ENCODE measurements at places on chromosomes 4 and X.

- no peak for DNase-seq
These were observed 25.7 kb upstream of the ELOVL6 start for GRCh38 chr4:110224142-110224541.

DNA sequence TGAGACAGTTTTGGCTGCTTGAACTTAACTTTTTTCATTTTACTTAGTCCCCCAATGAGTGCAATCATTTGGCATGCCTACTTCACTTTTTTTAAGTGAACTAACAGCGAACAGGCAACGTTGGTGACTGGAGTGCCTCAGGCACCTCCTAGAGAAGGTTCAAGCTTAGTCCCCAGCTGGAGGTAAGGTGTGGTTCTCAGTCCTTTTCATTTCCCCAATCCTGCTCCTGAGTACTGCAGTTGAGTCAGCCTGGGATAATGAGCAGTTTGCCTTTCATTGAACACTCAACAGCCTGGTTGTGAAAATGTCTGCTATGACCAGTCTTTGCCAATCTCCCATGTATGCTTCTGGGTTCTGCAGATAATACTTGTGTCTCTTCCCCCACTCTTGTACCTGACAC is 109.5 kb downstream of the CDKL5 start:
- DNase-seq = no peak

DNA sequence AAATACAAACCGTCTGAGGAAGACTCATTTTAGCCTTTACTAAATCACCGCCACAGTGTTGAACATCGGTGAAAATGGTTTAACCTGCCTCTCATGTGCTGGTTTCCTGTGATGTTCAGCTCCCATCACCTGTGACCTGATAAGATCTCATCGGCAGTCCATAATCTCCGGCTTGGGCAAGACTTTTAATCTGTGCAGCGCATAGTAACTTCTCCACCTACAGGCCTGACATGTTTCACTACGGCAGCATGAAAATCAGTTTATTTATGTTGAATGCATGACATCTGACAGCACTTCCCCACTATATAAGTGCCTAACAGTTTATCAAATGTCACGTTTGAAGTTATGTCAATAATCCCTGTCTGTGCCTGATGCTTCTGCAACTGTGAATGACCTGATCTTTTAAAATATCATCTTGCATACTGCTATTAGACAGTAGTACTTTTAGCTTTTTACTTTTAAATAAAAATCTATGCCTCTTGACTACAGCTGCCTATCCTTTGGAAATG is 1919.8 kb upstream of the AGA start:
- no peak for DNase-seq

- no peak for DNase-seq
These were observed 93.7 kb upstream of the SOD3 start for GRCh38 chr4:24701683-24702082.

- no peak for DNase-seq
These were observed 132.3 kb upstream of the VCX3A start for GRCh38 chrX:6667048-6667768.

GRCh38 chr4:142595222-142595871 is 250.8 kb downstream of the INPP4B start:
- no peak for DNase-seq

DNA sequence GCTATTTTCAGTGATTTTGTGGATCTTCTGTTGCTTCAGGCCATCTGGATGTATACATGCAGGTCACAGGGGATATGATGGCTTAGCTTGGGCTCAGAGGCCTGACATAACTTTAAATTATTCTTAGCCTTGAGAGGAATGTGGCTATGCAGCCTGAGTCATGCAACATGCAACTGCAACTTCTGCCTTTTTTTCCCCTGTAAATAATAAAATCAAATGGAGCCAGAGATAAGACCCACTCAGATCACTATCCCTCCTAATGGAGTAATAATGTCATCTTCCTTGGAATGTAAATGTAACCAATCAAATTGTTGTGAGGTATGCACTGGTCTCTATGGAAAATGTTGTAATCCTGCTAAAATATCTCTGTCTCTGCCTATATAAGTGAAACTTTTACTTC is 54.9 kb downstream of the MAGEB17 start:
- DNase-seq = no peak

GRCh38 chr4:54227256-54228055 is 1.6 kb upstream of the PDGFRA start:
- DNase-seq = peak; percentile 31

DNA sequence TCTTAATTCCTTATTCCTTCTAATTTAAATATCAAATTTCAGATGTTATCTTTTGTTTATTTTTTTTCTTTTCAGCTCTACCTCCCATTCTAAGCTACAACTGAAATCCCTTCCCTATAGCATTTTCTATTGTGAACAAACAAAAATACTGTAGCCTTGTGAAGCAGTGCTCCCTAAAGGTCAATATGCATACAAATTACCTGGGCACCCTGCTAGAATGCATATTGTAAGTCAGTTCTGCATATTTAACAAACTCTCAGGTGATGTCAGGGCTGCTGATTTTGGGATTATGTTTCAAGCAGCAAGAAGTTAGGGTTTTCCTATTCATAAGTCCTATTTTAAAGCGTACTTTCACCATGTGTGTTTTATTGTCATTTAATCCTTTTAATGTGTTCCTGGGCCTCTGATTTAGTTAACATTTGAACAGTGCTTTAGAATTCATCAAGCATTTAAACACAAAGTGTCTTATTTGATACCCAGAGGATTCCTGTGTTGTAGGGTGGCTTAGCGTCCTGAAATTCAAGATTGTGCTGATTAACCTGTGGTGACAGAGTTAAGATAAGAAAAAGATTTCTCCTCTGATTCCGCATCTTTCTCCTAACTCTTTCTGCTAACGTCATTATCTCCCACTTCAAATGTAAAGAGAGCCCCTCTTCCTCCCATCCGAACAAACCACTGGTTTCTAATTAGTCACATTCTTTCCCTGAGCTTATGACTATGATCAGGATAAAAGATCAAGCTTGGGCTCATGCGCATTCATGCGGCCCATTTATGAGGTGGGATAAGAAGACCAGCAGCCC is 221.3 kb downstream of the ANK2 start:
- DNase-seq = no peak

DNA sequence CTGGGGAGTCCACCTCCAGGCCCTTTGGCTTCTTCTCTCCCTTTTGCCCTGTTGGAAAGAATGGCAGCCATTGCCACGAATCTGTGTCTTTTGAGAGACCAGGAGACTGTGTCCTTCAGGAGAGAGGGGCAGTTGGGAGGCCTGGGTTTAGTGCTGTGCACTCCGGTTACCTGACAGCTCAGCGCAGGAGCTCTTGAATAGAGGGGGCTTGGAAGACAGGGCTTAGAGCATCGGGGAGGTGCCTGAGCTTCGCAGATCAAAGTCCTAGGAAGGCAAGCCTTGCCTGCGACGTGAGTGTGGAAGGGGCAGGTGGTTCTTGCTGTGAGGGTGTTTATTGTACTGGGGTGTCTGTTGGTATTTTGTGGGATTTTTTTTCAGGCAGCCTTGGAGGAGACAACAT is 41.9 kb upstream of the TADA2B start:
- DNase-seq = no peak

DNA sequence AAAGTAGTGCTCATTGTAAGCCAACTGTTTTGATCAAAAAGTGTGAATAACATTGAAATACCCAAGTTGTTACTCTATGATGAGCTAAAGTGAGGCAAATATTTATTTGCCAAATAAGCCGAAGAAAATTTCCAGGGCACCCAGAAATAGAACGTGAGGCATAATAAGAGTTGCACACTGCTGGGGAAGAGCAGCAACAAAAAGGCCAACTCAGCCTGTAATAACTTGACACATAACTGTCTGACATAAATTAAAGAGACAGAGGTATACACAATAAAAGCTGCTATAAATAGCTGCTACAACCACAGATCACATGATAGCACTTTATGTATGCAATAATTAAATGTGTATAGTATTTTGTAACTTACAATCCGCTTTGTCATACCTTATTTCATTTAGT is 2.0 kb upstream of the ABCB7 start:
- DNase-seq = no peak

GRCh38 chrX:313546-313945 is 5.0 kb downstream of the GTPBP6 start:
- no peak for DNase-seq

DNA sequence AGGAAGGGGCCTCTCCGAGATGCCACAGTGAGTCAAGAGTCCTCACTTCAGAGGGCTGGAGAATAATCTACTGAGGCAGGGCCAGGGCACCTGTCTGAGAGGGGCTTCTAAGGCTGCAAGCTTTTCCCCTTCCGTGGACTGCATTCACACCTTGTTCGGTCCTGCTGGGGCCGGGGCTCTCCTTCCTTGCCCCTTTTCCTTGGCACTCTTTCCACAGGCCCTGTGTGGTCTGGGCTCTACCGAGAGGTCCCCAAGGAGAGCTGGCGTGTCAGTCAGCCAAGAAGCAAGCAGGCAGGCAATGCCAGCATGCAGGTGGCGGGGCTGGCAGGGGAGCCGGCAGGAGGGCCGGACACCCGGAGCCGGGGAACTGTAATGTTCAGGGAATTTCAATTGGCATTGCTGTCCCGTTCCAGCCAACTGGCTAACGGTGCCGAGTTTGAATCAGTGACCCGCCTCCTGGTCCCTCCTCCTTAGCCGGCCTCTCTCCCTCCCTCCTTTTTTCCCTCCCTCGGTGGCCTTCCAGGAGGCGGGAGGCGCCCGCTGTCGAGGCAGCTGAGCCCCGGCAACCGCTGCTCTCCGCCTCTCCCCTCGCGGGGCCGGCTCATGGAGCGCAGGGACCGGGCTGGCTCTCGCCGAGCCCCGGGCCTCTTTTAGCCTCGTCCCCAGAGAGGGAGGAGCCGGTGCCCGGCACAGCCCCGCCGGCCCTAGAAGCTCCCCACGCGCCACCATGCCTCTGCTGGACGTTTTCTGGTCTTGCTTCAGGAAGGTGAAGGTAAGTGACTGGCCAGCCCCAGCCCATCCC is at the start of gene STARD8:
Gene STARD8, plus strand, starts transcription at position 511 of the 802 bp plus-strand sequence. Its CDS starts 217 bp downstream, at position 728.
- DNase-seq = no peak

GRCh38 chrX:26845056-26845455 is 618.1 kb downstream of the PPP4R3C start:
- DNase-seq = no peak

DNA sequence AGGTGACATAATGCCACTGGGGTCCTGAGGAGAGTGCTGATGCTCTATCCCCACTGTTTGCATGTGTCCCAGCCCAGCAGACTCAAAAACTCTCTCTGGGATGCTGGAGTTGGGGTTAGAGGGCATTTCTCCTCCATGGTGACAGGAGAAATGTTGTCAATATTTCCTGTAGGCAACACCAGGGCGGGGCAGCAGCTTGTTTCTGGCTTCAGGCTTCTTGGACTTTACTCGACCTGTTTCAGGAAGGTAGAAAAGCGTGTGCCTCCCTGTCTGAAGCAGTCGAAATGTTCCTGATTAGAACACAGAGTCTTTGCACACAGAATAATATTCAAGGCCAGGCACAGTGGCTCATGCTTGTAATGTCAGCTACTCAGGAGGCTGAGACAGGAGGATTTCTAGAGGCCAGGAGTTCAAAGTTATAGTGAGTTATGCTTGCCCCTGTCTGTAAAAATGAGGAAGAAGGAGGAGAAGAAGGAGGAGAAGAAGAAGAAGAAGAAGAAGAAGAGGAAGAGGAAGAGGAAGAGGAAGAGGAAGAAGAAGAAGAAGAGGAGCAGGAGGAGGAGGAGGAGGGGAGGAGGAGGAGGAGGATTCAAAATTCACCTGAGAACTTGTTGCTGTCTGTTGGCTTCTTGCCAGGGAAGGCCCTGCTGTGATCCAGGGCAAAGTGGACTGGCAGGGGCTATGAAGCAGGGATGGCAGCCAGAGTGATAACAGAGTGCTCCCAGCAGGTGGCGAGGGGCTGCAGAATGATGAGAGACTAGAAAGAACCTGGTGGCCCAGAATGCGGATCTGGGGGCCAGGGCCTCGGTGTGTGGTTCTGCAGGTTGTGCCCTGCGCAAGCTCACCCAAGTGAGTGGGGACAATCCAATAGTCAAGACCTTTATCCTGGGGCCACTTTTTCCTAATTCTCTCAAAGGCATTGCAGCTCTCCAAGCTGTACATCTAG is 82.9 kb downstream of the RTL5 start:
- DNase-seq = no peak

DNA sequence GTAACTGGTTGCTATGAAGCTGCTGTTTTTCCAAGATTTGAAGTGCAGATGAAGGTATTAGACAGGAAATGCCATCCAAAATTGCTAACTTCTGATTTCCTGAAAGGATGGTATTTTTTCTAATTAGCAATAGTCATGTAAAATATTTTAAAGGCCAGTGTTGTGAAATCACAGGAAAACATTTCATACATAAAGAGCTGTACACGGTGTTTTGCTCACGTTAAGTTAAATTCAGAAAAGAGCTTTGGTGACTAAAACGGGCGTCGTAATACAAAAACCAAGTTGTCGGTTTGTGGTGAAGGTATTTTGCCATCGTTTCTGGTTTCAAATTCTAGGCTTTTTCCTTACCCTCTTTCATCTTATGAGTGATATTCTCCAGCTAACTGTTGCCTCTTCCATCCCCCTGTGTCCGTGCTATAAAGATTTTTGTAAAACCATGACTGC is 39.8 kb downstream of the AFF1 start:
- DNase-seq = no peak

- no peak for DNase-seq
These were observed 216.8 kb upstream of the FAT1 start for GRCh38 chr4:186940476-186940875.

DNA sequence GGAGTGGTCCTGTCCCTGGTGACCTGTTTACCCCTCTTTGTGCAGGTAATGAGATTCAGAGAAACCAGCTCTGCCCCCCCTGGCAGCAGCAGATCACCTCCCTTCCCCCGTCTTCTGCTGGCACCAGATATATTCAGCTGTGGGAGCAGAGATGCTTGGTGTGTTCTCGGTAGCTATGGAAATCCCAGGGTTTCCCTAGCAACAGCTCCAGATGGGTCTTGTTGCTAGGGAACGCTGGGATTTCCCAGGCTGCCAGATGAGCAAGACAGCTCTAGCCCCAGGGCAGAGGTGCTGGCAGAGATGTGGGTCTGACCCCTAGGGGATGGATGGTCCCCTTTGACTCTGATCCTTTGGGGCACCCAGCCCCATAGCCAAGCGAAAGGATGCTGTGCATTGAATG is 20.2 kb downstream of the CETN2 start:
- DNase-seq = no peak

DNA sequence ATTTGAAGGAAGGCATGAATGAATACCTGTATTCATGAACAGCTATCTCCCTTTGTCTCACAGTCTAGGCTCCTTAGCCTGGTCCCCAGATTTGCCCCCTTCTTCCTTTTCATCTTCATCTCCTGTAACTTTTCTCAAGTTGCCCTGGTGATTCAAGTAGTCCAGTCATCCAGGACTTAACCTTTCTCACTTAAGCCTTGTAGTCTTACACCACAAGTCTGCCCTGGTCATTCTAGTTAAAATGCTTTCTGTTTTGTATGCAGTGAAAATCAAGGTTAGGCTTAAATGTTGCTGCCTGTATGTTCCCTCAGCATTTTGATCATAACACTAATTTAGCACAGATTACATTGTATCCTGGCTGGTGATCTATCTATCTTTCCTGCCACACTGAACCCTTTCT is 58.5 kb upstream of the SLC7A11 start:
- no peak for DNase-seq

Data from GM13977 (cell line).